ENCODE measurements at places on chromosomes 11 and 22.

DNA sequence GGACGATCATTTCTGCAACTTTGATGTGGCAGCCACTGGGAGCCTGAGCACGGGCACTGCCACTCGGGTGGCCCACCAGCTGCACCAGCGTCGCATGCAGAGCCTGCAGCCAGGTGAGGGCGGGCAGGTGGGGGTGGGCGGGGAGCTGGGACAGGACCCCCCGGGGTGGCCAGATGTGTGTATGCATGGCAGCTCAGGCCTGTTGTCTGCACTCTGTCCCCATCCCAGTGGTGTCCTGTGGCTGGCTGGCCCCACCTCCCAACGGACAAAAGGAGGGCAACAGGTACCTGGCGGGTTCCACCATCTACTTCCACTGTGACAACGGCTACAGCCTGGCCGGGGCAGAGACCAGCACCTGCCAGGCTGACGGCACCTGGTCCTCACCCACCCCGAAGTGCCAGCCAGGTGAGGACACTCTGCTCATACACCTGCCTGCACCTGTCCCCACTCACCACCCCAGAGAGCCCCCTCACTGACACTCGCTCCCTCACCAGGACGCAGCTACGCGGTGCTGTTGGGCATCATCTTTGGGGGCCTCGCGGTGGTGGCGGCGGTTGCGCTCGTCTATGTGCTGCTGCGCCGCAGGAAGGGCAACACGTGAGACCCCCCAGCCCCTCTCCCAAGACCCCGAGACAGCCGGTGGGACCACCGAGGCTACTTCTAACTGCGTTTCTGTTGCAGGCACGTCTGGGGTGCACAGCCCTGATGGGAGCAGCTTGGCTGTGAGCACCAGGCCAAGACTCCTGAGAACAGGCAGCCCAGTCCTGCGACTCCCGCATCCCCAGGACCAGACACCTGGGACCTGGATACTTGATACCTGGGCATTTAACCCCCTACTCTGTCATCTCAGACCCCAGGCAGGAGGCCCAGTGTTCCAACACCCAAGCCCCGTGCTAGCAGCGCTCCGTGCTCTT, 6.7 kb downstream of the SUSD2 start:
- no peak for DNase-seq

GRCh38 chr11:125343718-125344131, 152.3 kb downstream of the FEZ1 start:
- no peak for DNase-seq

- DNase-seq: no peak
Measured at GRCh38 chr11:85569525-85569924, 57.6 kb downstream of the DLG2 start.

GRCh38 chr11:95508219-95508890, 277.4 kb upstream of the SESN3 start:
- DNase-seq: no peak

GRCh38 chr11:30312243-30312642, 10.7 kb upstream of the ARL14EP start:
- DNase-seq: no peak

GRCh38 chr11:119518746-119519730, 96.1 kb upstream of the THY1 start:
- DNase-seq: no peak

DNA sequence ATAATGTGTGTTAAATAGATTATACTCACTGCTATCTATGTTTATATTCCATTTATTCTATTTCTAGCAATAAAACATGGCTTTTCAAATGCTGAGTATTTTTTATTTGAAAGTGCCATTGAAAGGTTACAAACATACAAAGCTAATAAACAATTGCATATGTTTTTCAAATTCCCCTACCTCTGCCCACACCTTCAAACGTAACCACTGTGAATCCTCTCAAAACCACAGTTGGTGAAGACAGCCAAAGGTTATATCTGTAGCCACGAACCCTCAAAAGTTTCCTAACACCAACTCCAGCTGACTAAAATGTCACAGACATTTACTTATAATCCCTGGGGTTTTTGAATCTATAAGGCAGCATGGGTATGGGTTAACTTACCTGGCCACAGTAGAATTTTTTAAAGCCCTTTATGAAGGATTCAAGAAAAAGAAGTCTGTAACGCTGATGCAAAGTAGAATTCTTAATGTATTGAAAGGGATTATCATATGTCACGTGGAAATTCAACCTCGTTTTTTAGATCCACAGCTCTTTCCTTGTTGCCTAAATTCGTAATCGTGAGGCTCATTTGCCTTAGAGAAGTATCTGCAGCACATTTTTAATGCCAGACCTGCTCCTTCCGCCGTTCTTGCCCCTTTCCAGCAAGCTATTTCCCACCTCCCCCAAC, 122.5 kb upstream of the ZC3H12C start:
- DNase-seq: no peak

GRCh38 chr11:72890881-72891280, 76.7 kb downstream of the ATG16L2 start:
- no peak for DNase-seq

- DNase-seq: no peak
Measured at GRCh38 chr11:126512741-126513715, 157.5 kb downstream of the ST3GAL4 start.

DNA sequence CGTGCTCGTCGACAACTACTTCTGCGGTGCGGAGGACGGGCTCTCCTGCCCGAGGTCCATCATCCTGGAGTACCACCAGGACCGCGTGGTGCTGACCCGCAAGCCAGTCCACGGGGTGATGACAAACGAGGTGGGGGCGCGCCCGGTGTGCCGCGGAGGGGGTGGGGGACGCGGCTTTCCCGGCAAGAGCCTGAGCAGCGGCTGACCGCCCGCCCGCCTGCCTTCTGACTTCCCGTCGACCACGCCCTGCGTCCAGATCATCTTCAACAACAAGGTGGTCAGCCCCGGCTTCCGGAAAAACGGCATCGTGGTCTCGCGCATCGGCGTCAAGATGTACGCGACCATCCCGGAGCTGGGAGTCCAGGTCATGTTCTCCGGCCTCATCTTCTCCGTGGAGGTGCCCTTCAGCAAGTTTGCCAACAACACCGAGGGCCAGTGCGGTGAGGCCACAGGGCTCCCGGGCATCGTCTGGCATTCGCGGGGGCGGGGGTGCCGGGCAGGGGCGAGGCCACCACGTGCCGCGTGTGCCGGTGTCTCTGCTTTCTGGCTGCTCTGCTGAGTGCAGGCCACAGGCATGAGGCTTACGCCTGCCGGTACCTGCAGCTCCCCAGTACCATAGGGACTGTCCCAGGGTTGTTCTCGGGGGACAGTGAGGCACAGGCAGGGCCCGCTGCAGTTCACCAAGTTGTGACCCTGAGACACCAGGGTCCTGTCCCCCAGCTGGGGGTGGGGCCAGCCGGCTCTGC, 28.5 kb upstream of the MUC5B start:
- DNase-seq: no peak
